ENCODE measurements at places on chromosomes 12 and 14. TPM values are rescaled to one million over a fixed set of nuclear protein-coding genes. Genes with fewer than 3 reads are reported as not detected.

GRCh38 chr12:4270831-4271716, 2.5 kb upstream of the CCND2 start:
- no peak for DNase-seq

DNA sequence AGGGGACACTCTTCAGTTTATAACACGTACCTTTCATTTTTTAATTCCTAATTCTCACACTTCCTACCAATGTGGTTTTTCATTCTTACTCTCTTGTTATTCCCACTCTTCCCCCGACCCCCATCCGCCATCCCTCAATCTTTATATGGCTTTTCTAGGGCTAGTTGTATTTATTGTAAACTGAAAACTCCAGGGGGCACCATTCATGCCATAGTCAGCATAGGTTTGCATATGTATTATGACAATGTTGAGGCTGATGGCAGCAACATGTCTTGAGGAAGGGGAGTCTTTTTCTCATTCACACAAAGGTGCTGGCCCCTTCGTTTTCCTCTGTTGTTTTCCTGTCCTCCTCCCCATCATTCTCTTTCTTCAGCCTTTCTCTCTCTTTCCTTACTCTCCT, 27.7 kb upstream of the LTA4H start:
- DNase-seq: no peak

GRCh38 chr12:96881608-96882007, 25.4 kb upstream of the NEDD1 start:
- DNase-seq: no peak

DNA sequence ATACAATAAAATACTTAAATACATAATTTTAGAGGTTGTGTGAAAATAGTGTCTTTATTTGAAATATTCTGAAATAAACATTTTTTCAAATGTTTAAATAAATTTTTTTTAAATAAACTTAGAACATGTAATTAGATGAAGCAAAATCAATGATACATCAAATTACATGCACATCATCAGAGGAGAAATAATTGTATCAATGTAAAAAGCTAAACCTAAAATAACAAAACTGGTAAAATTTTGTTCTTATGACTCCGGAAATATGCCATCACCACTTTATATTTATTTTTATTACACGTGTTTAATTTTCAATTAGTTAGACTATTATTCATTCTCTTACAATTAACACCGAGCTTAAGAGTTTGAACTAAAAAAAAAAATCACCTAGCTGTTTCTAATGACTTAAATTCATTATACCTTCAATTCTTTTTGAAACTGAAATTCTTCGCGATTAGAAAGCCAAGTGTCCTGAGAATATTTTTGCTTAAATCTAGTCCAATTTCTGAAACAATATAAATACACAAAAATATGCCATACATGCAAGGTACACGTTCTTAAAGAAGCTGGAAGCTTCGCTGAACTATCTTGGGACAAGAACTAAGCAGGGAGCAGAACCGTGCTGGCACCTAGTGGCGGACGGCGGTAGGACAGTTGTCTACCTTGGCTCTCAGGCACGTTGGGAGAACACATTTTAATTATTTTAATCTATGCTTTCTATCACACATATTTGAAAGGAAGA, 230.5 kb downstream of the SLC25A21 start:
- DNase-seq: peak; percentile 28

GRCh38 chr12:93167331-93167730, 210.4 kb upstream of the NUDT4 start:
- DNase-seq: no peak

GRCh38 chr12:18358077-18358476, 96.8 kb downstream of the PIK3C2G start:
- DNase-seq: no peak

- no peak for DNase-seq
Observed at GRCh38 chr12:117169548-117169947, 20.7 kb downstream of the FBXO21 start.

GRCh38 chr12:76018111-76018510, 13.5 kb downstream of the PHLDA1 start:
- no peak for DNase-seq

DNA sequence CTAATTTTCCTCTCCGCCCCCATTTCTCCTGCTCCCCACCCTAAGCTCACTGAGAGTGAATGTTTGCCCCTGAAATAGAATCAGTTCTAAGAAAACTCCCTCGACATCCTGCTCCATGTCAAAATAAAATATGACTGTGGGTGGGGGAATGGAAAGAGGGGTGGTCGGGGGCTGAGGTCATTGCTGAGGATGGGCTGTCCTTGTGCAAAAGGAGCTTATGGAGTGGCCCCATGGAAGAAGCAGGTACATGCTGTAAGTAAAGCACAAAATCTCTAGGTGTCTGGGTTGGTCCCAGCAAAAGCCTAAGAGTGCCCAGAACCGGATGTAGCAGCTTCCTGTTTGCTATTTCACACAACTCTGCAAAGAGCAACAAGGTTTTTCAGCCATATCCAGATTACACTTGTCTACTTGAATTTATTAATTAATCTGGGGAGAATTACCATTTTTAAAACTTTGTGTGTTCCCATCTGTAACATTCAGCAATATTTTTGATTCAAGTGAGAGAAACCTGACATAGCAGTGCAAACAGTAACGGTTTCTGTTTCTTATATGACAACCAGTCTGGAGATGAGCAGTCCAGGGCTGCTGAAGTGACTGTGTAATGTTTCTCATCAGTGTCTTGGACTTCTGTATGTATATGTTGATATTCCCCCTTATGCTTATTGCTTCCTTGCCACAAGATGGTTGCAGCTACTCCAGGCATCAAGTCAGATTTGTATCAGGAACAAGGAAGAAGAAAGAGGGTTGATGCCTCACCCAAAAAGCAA, 40.4 kb upstream of the GZMB start:
- no peak for DNase-seq

The CDKN3 gene
- polyA plus RNA-seq: 31.4 TPM

The LTBP2 gene
- 7.7 TPM for polyA plus RNA-seq

DNA sequence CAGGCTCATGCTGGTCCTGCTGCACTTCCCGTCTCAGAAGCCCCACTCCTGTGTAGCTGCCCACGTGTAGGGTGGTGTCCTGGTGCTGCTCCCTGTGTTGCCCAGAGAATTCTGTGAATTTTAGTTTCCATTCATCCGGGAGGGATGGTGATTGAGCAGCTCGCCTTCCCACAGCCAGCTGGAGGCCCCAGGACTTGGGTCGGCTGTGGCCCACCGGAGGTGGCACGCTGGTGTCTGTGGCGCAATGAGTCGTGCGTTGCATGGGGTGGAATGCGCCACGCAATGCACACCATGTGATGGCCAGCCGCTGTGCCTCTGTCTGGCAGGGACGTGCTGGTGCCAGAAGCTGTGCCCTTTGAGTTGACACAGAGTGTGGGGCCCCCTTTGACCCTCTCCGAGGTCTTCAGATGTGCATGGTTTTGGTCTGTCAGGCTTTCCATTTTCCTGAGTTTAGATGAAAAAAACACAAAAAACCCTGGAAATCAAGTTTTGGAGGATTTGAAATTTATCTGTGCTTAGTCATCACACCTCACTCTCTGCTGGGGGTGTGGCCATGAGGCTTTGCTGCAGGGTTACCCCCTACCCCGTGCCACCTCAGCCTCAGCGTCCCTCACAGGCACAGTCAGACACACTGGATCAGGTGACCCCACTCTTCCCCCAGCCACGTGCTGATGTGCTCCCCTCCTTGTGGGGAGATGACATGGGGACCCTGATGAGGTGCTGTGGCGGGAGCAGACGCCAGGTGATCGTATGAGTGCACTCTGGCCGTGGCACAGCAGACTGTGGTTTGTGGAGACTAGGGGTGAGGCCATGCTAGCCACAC, 64.6 kb downstream of the EP400 start:
- DNase-seq: no peak

The MYF5 gene
- 25.0 TPM for polyA plus RNA-seq

DNA sequence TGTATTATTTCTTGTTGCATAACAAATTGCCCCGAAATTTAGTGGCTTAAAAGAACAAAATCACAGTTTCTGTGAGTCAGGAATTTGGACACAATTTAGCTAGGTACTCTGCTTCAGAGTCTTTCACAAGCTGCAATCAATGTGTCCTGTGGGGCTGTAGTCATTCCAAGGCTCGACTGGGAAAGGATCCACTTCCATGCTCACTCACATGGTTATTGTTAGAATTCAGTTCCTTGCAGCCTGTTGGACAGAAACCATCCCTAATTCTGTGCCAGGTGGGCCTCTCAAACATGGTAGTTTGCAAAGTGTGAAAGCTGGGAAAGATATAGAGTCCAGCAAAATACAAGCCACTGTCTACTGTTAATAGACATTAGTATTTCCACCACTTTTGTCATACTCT, 59.7 kb upstream of the ARID2 start:
- no peak for DNase-seq

The POLE2 gene
- 9.3 TPM for polyA plus RNA-seq

DNA sequence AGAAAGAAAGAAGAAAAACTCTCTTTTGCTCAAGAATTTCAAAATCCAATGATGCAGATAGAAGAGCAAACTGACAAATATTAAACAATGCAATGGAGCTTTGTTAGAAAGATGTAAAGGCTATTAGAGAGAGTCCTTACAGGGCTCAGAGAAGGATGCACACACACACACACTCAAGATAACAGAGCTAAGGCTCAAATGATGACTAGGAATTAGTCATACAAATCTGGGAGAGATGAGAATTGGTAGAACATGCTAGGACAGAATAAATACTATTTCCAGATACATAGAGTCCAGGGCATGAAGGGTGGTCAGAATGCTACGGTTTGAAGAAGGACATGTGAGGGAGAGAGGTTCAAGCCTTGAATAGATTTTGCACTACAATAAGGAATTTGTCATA, 650.1 kb upstream of the MDGA2 start:
- no peak for DNase-seq

GRCh38 chr14:91964724-91965123, 17.2 kb upstream of the FBLN5 start:
- DNase-seq: no peak

GRCh38 chr14:95545515-95546168, 10.8 kb downstream of the GLRX5 start:
- no peak for DNase-seq

The EML5 gene
- 1.6 TPM for polyA plus RNA-seq
